CD4-positive, alpha-beta T cell treated with Interleukin-2 at 100 ng/mL for 4 hours (primary cell): ENCODE measurements at places on chromosomes 2 and 18.
A peak's percentile ranks its signal among the peaks of the same experiment; 100 is the strongest.

DNA sequence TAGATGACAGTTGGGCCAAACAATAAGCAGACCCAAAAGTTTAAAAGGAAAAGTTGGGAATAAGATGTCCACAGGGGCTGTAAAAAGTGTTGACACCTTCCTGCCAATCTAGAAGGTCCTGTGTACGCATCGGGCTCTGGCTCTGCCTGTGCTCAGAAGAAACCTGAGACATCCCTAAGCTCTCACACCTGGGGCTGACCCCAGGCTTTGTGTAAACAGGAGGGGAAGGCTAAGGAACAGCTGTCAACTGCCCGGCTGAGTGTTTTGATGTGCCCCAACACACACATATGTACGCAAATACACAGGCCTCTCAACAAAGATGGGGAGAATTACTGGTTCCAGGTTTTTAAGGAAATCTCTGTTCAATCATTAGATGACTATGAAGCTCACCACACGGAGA, 59.5 kb downstream of the TMEM131 start:
- no peak for DNase-seq

GRCh38 chr18:706405-706804, 6.0 kb downstream of the ENOSF1 start:
- no peak for DNase-seq

GRCh38 chr2:2834105-2834504, 503.0 kb upstream of the MYT1L start:
- DNase-seq: no peak

DNA sequence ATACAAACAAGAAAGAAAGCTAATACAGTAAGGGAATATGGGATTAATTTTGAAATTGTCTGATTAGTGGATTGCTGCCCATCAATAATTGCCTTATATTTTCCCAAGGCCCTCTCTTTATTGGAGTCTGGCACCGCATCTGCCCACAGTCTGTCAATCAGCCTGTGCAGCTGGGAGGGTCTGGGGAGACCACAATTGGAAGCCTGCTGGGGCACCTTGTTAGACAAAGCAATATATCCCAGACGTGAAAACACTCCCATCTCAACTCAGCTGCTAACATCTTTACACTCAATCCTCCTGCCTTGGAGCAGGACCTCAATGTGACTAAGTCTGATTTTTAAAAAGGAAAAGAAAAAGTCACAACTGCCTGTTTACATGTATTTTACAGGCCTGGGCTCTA, 258.6 kb downstream of the SRBD1 start:
- no peak for DNase-seq

GRCh38 chr2:160402501-160402900, 91.1 kb downstream of the RBMS1 start:
- no peak for DNase-seq

DNA sequence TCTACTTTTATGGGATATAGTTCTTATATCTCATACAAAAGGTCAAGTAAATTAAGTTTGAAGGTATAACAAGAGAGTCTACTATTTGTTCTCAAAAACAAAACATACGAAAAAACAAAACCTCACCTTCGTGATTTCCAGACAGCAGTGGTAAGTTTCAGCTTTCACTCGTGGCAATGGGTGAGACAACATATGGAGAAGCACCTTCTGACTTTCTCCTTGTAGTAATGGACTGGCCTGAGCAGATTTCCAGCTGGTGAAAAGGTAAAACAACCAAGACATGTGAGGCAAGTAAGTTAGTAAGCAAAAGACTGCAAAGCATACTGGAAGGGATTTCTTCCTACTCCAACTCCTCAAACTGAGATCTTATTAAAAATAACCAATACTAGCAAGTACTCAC, 39.6 kb downstream of the RTTN start:
- DNase-seq: no peak

DNA sequence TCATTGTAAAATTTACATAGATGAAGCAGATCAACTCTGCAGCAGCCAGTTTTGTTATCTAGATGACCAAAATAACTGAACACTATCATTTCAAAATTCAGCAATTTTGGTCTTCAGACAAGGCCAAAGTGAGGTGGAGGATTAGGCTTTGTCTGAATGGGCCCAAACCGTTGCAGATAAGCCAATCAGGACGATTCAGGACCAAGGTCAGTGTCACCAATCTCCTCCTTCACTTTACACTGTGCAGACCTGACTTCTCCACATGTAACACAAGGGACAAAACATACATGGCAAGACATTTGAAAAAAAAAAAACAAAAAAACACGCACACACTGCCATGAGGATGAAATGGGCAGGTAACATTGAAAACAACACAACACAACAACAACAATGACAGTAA, 211.2 kb downstream of the NAPG start:
- no peak for DNase-seq

- peak; percentile 98 for DNase-seq
Observed at GRCh38 chr2:231464576-231465540, 574 bp upstream of the NCL start.

DNA sequence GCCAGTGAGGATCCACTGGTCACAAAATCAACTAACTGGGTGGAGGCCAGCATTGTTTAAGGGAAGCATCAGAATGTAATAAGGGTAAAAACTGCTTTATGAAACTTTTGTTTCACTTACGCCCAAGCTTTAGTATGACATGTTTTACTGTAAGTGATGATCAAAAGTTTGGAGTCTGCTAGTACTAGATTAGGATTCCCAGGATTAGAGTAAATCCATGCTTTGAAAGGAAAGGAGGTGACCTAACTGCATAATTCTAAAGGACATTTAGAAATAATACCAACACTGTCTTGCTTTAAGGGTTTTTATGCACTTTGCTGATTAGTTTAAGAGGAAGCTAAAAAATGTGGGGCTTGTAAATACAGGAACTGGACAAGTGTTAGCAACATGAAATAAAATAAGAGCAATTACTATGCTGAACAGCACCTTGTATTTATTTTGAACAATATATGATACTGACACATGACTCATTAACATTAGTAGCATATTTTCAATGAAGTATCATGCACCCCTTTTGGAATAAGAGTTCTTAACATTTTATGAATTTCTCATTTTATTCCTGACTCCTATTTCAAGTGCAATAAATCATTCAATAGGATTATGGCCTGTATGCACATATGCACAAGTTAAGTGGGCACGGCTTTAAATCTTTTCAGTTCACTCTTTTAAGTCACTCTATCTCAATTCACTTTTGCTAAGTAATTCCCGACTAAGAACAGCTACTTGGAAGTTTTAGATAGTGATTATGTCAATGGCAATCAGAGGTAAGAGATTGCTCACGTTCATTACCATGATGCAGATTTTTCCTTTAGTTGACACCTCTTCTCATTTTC, 62.5 kb downstream of the STK39 start:
- DNase-seq: no peak

DNA sequence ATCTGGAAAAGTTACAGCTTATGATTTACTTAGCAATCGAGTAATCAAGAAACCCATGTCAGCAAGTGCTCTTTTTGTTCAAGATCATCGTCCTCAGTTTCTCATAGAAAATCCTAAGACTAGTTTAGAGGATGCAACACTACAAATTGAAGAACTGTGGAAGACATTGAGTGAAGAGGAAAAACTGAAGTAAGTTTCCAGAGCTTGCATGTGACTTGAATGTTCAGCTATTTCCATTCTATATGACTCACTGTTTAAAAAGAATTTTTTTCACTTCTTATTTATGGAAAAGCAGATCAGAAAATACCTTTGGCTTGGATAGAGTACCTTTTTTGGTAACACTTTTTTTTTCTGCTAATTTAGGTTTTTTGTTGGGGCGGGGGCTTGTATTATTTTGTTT, 70.7 kb downstream of the PMS1 start:
- no peak for DNase-seq

GRCh38 chr2:212777020-212777491, 238.5 kb upstream of the ERBB4 start:
- DNase-seq: peak; percentile 51

DNA sequence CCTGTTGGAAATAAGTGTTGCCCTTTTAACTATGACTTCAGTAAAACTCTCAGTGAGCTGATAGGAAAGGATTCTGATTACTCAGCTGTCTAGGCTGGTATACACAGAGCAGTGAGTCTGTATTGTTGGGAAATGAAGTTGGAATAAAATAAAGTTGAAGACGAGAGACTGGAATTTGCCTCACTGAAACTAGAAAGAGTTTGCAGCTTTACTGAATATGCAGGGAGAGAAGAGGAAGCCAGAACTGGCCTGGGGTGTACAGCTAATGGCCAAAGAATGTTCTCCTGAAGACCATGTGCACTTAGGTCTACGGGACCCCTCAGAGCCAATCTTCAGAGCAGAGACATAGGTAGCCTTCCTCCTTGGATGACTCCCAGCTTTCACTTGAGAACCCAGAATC, 26.5 kb downstream of the EIF4E2 start:
- DNase-seq: no peak

DNA sequence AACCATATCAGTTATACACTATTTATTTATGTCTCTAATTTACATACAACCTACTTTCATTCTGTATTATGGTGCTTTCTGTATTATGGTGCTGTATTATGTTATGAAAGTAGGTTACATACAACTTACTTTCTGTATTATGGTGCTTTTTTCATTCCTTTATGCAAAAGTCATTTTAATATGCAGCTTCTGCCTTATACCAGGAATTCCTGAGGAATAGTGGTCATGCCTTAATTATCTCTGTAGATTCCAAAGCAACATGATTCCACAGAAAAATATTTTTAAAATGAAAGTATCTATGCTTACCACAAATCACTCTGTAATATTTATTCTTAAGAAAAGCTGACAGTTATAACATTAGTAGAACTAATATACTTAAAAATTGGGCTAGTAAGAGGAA, 922.0 kb upstream of the NRXN1 start:
- no peak for DNase-seq

- no peak for DNase-seq
Observed at GRCh38 chr2:143162997-143163396, 33.8 kb downstream of the ARHGAP15 start.

DNA sequence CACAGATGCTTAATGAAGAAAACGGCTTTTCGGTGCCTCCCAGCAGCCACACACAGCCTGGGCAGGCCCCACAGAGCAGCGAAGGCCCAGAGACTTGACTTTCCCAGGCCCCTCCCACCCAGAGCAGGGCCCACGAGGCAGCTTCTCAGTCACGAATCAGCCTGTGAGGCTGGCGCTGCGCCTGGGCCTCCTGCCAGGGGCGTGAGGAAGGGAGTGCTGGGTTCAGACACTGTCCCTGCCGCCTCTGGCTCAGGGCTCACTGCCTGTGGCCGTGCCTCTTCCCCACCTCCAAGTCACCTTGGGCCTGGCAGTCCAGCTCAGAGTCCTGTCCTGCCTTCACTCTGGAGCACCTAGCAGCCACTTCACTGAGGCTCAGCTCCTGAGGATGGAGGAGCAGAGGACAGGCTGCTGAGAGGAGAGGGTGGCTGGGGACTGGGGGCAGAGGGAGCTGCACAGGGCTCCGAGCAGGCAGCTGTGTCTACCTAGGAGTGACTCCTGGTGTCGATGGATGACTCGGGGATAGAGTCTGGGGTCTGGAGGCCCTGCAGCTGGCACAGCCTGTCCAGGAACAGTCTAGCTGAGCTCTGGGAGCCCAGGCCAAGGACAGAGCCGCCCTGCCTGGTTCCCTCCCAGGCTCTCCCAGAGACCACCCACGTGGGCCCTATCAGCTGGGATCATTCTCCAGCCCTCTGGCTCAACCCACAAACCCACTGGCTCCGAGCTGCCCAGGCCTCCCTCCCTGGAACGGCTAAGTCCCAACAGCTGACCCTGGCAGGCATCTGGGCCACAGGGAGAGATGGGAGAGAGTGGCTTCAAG, 36.4 kb upstream of the FOSL2 start:
- peak; percentile 26 for DNase-seq

GRCh38 chr2:39524756-39525635, 87.9 kb upstream of the MAP4K3 start:
- no peak for DNase-seq

DNA sequence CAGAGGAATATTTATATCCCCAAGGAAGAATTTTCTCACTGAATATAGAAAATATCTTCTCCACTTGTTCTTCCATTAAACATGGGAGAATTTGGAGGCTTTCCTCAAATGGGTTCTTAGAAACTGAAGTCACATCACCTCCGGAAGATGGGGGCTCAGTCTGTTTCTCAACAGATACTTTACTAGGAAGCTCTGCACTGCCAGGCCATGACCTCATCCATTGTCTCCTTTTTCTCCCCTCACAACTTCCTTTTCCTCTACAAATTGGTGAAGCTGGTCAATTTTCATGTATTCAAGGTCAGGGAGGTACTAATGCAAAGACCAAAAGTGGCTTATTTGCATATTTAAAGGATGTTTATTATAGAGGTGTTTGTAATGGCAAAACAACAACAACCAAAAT, 173.1 kb downstream of the RNF152 start:
- no peak for DNase-seq

DNA sequence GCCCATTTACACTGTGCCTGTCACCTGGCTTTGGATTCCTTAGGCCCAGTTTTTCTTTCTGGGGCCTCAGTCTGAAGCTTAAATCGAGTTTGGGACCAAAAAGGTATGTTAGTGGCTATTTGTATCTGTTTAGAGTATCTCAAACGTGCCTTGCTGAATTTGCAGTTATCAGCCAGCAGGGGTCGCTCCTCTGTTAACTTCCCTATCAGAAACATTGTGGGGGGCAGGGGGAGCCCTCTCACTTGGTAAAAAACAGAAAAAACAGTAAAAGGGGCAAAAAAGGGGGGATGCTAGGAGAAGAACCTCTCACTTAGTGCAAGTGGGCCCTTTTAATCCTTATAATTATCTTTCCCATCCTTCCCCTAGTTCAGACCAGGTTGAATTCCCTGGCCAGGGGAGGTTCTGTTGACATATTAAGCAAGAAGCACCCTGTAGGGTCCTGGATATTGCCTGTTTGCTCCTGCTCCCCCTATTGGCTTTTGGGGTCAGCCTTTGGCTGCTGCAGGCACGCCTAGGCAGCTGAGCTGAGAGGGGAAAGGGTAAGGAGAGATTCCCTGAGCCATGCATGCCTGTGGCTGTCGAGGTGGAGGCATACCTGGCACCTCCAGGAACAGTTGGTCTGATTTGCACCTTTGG, 8.8 kb upstream of the IFIH1 start:
- DNase-seq: peak; percentile 22

DNA sequence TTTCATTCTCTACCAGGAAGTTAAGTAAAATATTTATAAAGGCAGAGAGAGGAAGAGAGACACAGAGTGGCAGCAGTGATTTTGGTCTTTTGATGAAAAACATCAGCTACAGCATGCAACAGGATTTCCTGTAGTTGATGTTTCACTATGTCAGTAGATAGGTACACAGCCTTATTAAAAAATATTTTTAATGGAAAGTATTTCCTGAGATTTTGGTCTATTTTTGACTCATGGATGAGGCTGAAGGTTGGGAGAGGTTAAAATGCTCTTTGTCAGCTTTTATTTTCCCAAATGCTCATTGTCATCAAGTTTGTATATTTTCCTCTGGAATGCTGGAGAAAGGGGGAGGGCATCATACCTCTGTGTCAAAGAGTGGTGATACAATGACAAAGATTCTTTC, 1112.5 kb downstream of the CBLN2 start:
- no peak for DNase-seq
